ENCODE measurements at places on chromosomes 4 and X. TPM values are rescaled to one million over a fixed set of nuclear protein-coding genes. Genes with fewer than 3 reads are reported as not detected.

DNA sequence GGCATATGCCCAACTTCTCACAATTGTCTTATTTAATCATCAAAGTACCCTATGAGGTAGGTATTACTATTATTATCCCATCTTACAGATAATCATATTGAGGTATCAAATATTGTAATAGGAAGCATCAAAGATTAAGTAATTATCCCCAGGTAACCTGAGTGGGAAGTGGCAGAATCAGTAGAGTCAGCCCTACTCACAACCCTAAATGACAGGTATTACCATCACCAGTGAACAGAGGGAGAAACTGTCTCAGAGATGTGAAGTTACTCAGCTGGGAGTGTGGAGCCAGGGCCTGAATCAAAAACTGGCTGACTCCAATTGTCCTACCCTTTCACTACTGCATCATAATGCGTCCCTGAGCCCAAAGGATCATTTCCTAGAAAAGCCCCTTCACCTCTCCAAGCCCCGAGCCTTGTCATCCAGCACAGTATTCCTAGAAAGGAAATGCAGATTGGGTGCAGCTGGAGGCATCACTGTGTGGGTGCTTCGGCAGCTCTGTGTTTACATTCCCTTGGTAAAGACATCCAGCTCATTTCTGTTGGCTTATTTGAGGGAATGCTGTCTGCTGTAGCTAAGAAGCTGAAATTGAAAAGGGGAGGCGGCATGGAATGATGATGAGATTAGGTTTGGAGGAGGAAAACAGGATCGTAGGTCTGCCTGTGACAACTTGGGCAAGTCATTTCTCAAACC is 72.8 kb downstream of the DHX15 start:
- no peak for DNase-seq

- no peak for DNase-seq
These were observed 262.9 kb downstream of the ASMT start for GRCh38 chrX:1877780-1878179.

DNA sequence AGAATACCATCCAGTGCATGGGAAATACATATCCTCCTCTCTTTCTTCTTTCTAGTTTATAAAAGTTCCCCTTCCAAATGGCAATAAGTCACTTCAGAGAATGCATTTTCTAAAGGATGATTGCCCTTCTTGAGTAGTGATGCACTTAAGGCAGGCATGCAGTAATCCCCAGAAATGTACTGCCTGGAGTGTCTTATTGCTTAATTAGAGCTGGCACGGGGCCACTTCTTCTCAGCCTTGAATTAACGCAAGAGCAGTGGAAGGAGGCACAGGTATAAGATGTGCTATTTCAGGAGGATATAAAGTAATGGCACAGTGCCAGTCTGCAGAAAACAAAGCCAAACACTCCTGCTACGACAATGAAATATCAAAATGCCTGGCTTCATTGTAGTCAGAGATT is 371.4 kb upstream of the FAM241A start:
- no peak for DNase-seq

DNA sequence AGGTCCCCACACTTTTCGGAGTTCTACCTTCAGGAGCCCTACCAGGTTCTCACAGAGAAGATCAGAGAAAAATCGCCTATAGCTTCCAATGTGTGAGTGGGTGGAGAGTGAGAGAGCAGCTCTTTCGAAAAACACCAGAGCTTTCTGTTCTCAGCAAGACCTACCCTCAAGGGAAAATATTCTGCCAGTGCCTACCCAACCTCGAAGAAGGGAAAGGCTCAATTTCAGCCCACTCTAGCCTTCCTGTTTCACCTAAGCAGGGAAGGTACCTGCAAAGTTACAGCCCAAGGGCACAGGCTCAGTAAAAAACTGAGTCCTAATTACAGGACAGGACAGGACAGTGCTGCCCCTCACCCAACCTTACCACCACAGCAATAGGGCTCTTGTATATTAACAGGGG is 104.0 kb upstream of the WDR17 start:
- no peak for DNase-seq

RTL3 gene
- not detected for total RNA-seq
